Foreskin keratinocyte (primary cell): ENCODE measurements at places on chromosomes 4 and X. TPM values are rescaled to one million over a fixed set of nuclear protein-coding genes. Genes with fewer than 3 reads are reported as not detected.
A peak's percentile ranks its signal among the peaks of the same experiment; 100 is the strongest.

Gene PNMA6F
- not detected in 2 replicates for polyA plus RNA-seq

DNA sequence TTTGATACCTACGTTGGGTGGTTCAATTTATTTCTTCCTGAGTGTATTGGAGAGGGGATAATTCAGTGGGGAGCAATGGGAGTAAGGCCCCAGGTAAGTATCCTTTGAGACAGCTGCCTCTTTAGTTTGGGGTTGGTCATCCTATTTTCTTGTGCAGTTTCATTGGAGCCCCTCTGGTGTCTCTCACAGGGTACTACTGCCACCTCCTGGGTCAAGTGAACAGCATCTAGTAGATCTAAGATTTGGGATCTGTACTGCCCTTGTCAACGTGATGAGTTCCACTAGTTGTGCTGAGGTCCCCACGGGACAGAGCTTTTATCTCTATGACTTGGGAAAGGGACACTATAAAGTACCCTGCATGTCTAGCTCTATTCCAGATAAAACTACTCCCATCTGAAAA, 80.6 kb downstream of the PBDC1 start:
- no peak for DNase-seq

DNA sequence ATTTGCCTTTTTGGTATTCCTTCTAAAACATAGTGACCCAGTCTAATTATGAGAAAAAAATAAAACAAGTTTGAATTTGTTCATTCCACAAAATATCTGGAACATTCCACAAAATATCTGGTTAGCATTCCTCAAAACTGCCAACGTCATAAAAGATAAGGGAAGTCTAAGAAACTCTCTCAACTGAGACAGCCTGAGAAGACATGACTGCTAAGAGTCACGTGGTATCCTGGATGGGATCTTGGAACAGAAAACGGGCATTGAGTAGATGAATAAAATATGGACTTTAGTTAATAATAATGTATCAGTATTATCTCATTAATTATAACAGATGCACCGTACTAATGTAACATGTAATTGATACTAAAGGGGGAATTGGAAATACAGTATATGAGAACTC, 280.9 kb downstream of the ARAP2 start:
- DNase-seq = no peak

Gene PWWP3B
- 0.04 TPM in 1 of 2 replicates, not detected in the other for polyA plus RNA-seq

DNA sequence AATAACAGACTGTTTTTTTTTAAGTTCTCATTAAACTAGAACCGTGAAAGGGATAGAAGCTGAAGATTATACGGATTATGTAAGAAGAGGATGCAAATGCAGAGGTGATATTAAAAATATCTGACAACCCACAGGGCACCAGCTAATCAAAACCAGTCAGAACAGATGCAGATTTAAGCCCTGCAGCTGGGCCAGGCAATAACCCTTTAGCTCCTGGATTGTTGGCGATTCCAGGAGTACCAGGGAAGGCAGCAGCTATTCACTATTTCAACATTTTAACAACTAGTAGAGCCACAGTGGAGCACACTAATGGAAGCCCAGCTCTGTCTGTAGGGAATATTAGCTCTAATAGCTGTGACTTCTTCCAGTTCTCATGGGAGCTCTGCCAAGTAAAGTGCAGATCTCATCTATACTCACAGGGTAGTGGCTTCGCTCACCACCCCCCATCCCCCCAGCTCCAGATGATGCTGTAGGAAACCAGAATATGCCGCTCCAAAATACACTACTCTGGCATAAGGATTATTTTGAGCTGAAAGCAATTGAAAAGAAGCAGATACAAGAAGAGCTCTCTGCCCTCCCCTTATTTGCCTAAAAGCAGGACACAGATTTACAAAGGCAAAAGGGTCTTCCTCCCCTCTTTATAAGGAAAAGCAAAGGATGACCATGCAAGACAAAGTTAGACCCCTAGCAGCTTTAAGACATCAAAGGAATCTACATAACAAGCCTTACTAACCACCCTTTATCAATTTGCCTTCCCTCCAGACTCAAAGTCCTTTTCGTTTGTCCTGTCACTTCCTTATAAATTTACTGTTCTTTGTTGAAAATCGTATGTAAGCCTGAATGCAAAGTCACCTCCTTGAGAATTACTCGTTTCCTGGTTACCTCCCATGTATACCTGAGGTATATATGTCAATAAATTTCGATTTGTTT, 13.7 kb downstream of the SCD5 start:
- DNase-seq = no peak

Gene ATOH1
- polyA plus RNA-seq = not detected in 2 replicates

Gene USP46
- polyA plus RNA-seq = 3.9 and 4.4 TPM in 2 replicates

DNA sequence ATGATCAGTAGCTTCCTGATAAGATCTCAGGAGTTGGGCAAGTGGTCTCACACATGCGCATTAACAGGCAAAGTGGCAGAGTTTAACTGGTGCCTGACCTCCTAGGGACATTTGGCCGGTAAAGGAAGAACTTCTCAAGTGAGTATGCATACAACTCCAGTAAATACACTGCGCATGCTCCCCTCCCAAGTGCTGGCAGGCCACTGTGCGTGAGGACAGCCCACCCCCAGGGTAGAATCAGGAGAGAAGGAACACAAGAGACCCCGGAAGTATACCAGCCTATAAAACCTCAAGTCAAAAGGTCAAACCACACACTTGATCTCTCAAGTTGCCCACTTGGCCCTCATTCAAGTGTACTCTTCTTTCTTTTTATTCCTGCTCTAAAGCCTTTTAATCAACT, 225.5 kb upstream of the ANKRD50 start:
- DNase-seq = no peak

Gene UGT2A3
- polyA plus RNA-seq = not detected in 2 replicates

- DNase-seq = no peak
These were observed 105.2 kb downstream of the UCHL1 start for GRCh38 chr4:41361794-41362526.

DNA sequence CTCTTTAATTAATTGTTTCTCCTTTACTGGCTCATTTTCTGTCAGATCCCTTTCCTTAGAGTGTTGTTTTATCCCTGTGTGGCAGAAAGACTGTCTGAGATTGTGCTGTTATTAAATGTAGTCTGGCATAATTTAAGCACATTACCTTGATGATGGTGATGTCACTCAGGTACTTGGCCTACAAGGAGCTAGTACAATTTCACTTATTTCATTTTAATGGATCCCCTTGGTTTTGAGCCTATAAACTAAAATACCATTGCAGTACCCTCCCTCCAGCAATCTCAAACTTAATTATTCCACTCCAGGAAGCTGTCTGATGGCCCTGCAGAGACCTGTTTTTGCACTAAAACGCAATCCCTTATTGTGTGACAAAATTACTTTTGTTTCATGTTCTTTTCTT, 968.6 kb downstream of the ADGRL3 start:
- no peak for DNase-seq

Gene CYSLTR1
- polyA plus RNA-seq = not detected in 2 replicates

DNA sequence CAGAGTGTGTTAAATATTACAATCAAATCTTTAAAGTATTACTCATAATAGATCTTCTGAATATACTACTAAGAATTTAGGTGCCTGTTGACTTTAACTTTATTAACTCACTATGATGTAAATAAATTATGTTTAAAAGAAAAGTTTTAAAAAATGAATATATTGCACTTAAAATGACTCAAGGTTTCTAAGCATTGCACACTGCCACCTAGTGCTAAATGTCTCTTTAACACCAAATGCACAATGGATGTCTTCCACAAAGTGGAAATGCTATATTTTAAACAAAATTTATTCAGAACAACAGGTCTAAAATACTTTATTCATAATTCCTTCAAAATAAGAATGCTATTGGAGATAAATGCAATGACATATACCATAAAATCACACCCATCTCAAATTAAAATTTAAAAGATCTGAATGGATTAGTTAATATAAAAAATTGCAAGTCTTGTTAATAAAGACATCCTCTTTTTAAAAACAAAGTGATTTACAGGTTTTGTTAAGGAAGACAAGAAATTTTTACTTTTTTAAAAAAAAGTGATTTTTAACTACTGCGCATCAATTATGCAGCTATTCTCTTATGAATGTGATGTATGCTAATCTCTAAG, 5.5 kb downstream of the INPP4B start:
- peak; percentile 37 for DNase-seq

DNA sequence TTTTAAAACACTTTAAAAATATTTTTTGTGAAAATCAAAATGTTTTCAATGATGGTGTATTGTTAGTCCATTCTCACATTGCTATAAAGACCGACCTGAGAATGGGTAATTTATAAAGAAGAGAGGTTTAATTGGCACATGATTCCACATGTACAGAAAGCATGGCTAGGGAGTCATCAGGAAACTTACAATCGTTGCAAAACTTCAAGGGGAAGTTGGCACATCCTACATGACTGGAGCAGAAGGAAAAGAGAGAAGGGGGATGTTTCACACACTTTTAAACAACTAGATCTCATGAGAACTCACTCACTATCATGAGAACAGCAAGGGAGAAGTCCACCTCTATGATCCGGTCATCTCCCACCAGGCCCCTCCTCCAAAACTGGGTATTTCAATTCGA, 110.7 kb downstream of the TMEM47 start:
- no peak for DNase-seq

DNA sequence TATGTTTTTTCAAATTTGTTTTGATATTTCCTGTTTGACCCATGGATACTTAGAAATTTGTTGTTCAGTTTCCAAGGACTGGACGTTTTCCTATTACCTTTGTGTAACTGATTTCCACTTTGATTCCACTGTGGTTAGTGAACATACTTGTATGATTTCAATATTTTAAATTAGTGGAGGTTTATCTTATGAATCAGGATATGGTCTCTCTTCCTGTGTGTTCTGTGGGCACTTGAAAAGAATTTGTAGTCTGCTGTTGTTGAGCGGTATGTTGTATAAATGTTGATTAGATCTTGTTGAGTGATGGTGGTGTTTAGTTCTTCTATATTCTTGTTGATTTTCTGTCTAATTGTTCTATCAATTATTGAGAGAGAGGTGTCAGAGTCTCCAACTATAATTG, 21.2 kb upstream of the LAMTOR3 start:
- no peak for DNase-seq
